ENCODE measurements at places on chromosomes 3 and 15.

- H3K27me3 ChIP-seq, result no peaks in the 10 kb centered on the region
- no peak overlapping the region for H3K27ac ChIP-seq
- no peak for DNase-seq
- H3K36me3 ChIP-seq, result peaks cover 21% of the 10 kb centered on the region
- no peak overlapping the region for H3K4me3 ChIP-seq
Measured at GRCh38 chr3:25652921-25653320, 11.8 kb downstream of the TOP2B start.

GRCh38 chr15:99386391-99386790 lies 135.1 kb downstream of the LRRC28 start:
- no peaks in the 10 kb centered on the region for H3K27me3 ChIP-seq
- H3K27ac ChIP-seq, result no peak overlapping the region
- peaks cover 14% of the 10 kb centered on the region for H3K4me1 ChIP-seq
- no peak overlapping the region for H3K4me3 ChIP-seq
- H3K36me3 ChIP-seq, result peaks cover 13% of the 10 kb centered on the region
- no peak for DNase-seq

DNA sequence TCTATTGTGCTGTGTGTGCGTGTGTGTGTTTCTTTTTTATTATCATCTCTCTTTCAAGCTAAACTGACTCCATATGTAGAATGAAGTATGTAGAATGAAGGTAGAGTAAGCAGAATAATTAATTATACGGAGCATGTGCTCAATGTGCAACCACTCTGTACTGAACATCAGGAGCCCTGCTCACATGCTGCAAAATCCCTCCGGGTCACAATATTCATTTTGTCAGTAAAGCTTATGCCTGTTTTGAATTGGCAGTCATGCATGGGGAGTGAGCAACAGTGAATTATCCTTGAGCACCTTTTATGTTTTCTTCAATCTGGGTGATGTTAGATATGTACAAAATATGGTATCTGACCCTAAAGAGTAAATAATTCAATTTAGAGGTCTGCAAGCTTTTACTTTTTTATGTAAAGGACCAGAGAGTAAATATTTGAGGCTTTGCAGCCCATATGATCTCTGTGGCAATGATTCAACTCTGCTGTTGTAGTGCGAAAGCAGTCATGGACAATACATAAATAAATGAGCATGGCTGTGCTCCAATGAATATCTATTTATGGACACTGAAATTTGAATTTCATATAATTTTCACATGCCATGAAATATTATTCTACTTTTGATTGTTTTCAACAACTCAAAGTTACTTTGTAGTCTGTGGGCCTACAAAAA lies 199.9 kb downstream of the VGLL3 start:
- H3K4me3 ChIP-seq, result no peak overlapping the region
- H3K27ac ChIP-seq, result no peak overlapping the region
- no peaks in the 10 kb centered on the region for H3K27me3 ChIP-seq
- no peak for DNase-seq
- no peaks in the 10 kb centered on the region for H3K4me1 ChIP-seq

DNA sequence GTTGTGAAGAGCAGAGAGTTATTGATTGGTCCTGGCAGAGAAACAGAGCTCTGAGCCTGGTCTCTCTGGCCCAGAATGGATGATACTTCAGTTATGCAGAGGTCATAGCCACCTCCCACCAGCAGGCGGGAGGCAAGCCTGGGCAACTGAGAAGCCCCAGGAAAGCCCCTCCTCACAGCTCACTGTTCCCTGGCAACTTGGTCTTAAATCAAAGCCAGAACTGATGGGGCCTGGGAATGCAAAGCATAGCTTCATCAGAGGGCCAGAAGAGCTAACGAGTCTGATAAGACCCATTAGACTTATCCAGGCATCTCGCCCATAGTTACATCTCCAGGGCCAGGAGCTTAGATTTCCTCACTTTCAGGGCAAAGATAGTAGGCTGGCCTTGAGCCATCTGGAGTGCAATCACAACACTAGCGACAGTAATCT lies 5.5 kb upstream of the COLQ start:
- H3K4me3 ChIP-seq, result no peak overlapping the region
- no peak overlapping the region for H3K27ac ChIP-seq
- DNase-seq, result no peak
- peaks cover 20% of the 10 kb centered on the region for H3K4me1 ChIP-seq

GRCh38 chr15:73650416-73651126 lies 17.4 kb upstream of the NPTN start:
- H3K4me3 ChIP-seq, result no peak overlapping the region
- H3K27me3 ChIP-seq, result peaks cover 22% of the 10 kb centered on the region
- peak overlapping the region; percentile 34 for H3K27ac ChIP-seq
- peaks cover 17% of the 10 kb centered on the region for H3K4me1 ChIP-seq
- DNase-seq, result peak; percentile 37

DNA sequence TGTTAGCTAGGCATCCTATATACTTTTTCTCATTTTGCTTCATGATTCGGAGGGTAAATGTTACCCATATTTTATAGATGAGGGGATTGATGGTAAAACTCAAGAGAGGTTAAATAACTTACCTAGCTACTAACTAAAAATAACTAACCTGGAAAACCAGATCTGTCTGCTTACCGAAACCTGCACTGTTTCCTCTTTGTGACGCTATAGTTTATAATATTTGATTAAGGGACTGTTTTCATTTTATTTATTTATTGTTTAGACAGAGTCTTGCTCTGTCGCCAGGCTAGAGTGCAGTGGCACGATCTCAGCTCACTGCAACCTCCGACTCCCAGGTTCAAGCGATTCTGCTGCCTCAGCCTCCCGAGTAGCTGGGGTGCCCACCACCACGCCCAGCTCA lies 55.9 kb downstream of the MAP6D1 start:
- H3K4me3 ChIP-seq, result no peak overlapping the region
- no peaks in the 10 kb centered on the region for H3K27me3 ChIP-seq
- H3K4me1 ChIP-seq, result peaks cover 5% of the 10 kb centered on the region
- H3K36me3 ChIP-seq, result peaks cover 29% of the 10 kb centered on the region
- no peak for DNase-seq

All from activated CD4-positive, alpha-beta memory T cell treated with anti-CD3 and anti-CD28 coated beads for 36 hours (primary cell).